ENCODE measurements at places on chromosomes 5 and 9.

DNA sequence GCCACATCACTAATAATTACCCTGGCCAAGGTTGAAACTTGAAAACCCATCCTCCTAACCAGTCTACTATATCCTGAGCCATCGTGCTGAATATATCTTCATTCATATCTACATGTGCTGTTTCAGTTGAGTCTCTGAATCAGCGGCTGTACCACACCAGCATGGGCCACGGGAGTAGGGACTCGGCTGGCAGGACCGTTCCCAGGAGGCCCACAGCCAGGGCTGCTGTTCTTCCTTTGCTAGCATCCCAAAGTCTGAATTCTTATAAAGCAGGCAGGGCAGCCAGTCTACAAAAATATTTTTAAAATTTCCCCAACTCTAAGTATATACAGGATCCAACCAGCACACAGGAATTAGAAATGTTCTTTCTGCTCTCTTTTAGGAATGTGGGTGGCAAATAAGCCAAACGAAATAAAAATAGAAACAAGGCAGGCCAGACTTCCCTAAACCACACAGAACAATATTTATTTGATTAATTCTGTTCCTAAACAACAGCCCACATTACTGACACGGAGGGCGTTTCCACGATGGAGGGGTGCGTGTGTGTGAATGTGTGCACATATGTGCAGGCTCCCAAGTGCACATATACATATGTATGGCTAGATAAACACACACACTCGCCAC, 42.8 kb upstream of the EQTN start:
- no peak for DNase-seq

GRCh38 chr5:68544648-68545552, 329.3 kb downstream of the PIK3R1 start:
- peak; percentile 37 for DNase-seq

DNA sequence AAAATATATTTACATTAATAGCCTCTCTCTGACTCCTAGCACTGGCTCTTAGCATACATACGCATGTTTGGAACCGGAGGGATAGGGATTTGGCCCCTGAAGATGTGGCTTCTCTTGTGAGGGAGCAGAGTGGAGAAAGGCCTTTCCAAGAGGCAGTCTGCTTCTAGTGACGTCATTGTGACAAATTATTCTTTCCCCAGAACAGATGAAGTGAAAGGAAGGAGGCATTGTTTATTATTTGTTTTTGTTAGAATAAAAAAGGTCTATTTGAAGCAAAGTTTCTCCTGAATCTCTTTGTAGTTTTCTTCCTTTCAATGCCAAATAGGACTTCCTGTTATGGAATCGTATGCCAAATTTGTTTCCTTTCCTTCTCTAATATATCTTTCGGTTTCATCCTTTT, 361.6 kb downstream of the ICE1 start:
- no peak for DNase-seq

GRCh38 chr5:78064941-78065472, 229.5 kb downstream of the AP3B1 start:
- DNase-seq: no peak

- DNase-seq: no peak
Observed at GRCh38 chr5:104650313-104651055, 1087.9 kb upstream of the NUDT12 start.

DNA sequence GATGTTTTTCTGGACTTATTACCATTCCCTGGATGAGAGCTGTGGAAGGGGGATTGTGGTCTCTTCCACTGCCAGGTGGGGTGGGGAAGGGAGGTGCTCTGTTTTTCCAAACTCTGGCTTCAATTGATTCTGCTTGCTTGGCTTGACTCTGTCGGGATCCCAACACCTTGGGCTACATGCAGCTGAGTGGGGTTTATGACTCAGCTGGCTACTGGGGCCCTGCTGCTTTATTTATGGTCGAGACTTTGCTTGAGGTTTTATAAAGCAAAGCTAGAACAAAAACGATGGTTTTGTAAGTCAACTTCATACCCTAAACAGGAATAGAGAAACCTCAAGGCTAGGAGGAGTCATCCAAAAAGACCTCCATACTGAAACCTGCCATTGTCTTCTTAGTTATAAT, 76.3 kb downstream of the AOPEP start:
- DNase-seq: peak; percentile 64

DNA sequence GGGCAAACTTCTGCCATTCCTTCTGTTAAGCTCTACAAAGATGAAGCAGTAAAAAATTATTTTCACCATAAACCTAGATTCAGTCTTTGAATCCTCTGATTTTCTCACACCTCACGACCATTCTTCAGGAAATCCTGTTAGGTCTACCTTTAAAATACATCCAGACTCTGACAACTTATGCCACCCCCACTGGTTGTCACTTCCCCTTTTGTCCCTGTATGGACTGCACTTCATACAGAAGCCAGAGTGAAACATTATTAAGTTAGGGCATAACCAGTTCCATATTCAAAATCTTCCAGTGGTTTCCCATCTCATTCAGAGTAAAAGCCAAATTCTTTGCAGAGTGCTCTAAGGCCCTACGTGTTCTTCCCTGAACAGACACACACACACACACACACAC, 499.8 kb downstream of the RASEF start:
- no peak for DNase-seq

DNA sequence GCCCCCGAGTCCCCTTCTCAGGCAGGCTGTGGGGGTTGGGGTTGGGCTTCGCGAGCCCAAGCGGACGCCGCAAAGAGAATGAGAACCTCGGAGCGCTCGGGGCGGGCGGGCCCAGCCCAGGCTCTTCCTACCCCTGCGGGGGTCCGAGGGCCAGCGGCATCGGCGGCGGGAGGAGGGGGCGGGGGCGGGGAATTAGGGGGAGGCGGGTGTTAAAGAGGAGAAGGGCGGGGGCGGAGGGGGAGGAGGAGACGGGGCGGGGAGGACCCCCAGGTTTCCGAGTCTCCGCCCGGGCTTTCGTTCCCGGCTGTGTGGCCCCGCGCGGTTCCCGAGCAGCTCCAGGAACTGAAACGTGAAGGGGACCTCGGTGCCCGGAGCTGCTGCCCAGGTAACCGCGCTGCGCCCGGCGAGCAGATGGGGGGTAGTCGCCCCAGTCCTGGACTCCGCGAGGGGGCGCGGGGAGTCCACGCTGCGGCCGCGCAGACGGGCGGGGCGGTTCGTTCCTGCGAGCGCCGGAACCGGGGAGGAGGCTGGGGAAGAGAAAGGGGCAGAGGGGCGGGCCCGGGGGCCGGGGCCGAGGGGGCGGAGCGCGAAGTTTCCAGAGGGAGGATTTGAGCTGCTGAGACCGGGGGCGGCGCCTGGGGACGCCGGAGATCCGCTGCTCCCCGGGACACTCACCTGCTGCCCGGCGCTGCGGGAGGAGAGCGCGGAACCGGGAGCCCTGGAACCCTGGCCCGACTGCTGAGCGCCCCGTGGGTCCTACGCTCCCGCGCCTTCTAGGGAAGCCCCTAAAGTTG, 38.4 kb upstream of the PLEKHG4B start:
- no peak for DNase-seq

DNA sequence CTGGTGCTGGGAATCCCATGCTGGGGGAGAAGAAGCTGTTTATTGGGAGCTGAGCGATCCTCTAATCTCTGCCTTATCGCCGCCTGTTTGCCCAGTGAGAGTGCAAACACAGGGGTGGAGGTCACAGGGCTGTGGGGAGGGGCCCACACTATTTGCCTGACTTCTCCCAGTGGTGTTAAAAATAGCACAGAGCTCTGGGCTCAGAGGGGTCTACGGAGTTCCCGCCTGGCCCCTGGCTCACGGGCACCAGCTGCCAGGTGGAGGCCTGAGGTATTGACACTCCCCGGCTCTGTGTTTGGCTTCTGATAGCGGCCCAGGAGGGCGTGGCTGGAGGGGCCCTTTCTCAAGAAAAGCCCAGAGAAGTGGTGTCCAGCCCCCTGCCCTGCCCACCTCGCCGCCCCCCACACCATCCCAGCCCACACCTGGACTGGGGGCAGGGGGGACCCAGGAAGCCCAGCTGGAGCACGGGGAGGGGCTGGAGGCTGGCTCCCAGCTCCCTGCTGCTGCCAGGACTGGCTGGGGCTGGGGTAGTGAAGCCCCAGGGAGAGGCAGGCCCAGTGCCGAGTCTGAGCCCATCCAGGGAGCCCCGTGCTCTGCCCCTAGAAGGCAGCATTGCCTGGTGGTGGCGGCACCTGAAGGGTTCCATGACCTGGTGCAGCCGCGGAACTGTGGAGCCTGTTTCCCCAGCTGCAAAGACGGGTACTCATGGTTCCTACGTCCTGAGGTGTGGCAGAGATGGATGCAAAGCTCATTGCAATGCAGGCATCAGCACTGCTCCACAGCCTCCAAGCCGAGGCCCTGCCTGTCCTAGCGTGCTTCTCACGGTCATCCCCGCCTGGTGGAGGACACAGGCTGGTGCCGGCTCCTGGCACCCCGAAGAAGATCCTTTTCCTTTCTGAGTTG, 35.7 kb upstream of the EGFL7 start:
- no peak for DNase-seq

DNA sequence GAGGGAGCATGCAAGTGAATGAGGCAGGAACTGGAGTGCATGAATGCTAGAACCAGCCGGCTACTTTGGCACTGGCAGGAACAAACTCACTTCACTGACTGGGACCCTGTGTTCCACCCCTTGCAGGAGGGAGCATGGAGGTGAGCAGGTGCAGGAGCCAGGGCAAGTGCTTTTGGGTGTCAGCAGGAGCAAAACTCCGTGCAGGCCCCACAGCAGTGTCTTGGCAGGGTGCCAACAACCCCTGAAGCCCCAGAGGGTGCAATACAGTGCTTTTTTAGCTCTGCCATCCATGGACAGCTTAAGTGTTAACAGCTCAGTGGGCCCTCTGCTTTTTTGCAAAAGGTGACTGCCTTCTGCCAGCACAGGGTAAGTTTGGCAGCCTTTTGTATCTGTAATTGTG, 245.8 kb upstream of the PCSK5 start:
- no peak for DNase-seq

DNA sequence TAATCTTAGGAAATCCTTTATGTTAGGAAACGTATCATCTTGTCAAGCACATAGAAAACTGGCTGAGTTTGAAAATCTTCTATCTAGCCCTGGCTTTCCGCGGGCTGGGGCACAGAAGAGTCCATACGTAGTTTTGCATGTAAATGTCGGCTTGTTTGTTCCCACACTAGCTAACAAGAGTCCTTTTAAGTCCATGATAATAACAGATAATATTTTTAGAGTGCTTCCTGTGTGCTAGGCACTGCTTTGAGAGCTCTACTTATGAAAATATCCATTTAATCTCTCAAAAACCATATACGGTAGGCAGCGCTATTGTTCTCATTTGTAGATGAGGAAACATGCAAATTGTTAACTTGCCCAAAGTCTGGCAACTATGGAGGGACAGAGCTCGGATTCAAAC, 40.5 kb downstream of the FYB1 start:
- no peak for DNase-seq

DNA sequence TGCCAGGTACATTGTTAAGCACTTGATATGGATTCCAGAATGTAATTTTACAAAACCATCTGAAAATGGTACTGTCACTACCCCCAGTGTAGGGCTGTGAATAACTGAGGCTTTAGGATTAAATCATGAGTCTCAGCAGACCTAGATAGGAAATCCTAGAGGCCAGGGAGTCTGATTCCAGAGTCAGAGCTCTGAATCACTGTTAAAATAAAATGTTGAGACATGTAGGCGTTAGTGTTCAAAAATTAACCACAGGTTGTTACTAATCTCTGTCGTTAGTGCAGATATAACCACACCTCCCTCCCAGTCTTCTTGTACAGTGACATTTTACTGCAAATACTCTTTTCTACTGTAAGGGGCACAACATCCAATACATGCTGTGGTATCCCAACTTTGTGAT, 1828.8 kb downstream of the MAT2B start:
- no peak for DNase-seq

- no peak for DNase-seq
Observed at GRCh38 chr9:36164372-36164771, 4.8 kb upstream of the CCIN start.

GRCh38 chr5:126300293-126300692, 122.9 kb upstream of the GRAMD2B start:
- no peak for DNase-seq

- DNase-seq: no peak
Observed at GRCh38 chr5:33801292-33801691, 90.5 kb downstream of the ADAMTS12 start.

GRCh38 chr5:94705427-94705826, 87.0 kb downstream of the SLF1 start:
- DNase-seq: no peak

- DNase-seq: no peak
Observed at GRCh38 chr5:151812757-151813309, 41.1 kb downstream of the G3BP1 start.

DNA sequence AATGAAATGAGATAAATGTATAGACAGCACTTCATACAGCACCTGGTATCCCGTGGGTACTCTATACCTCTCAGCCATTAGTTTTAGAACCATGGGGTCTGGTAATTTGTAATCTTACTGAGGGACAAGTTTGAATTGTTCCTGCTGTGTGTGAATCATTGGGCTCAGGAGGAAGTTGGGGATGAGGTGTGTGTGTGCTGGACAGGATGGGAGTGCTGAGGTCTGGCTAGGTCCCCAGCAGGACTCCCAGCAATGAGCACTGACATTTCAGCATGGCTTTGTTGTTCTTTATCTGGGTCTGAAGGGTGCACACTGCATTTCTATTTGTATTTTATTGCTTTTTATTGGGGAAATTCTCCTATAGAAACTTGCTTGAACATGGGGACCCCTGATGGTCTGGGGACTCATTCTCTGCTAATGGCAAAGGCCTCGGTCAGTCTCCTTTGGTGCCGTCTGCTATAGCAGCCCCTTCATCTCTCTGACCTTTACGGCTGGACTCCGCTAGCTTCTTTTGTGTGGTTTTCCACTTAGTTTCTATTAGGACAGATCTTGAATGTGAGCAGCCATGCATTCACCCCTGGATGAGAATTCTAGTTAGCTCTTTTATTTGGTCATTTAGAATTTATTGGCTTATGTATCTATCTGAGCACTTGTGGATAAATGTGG, 98.1 kb downstream of the SREK1 start:
- no peak for DNase-seq

DNA sequence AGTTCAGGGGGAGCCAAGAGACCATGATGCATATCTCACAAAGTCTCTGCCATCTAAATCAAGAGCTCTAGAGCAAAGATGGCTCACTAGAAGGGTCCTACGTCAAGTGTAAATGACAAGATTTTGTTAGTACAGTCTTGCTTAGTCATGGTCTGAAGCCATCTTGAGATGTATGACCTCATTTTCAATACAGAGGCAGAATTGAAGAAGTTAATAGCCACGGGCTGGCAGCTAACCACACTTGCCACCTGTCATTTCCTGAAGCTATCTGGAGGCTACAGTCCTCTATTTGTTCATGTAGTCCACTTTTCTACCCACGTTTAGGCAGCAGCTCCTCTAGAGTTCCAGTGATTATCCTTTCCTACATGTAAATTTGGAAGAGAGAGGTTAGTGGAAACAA, 231.7 kb upstream of the CDH12 start:
- no peak for DNase-seq

GRCh38 chr9:3906437-3907213, 380.8 kb upstream of the RFX3 start:
- DNase-seq: no peak

- no peak for DNase-seq
Observed at GRCh38 chr5:4659851-4660250, 480.3 kb upstream of the ADAMTS16 start.

GRCh38 chr5:126961128-126961527, 69.2 kb downstream of the MARCHF3 start:
- no peak for DNase-seq

Measured in LoVo (cell line).